T-helper 1 cell (primary cell): ENCODE measurements at places on chromosomes 7 and 10.

- no peak for DNase-seq
These were observed 204.0 kb downstream of the PTPRN2 start for GRCh38 chr7:158383665-158384064.

DNA sequence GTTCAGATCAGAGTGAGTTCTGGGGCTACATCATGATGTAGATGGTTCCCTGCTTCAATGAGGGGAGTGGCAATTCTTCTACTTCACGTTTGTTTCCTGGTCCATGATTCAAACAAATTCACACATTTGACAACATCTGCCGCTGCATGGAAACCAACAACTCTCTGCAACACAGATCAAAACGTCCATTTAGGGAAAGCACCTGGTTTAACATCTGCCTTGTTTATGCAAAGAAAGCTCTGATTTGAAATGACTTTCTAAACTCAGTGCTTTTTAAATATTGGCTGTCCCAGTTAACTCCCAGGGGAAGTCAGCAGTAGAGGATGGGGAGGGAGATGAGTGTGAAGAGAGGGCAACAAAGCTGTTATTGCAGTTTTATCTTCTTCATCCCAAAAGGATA is 93.8 kb downstream of the GAD2 start:
- DNase-seq = no peak

GRCh38 chr10:32057036-32057372 is 779 bp upstream of the KIF5B start:
- no peak for DNase-seq

- DNase-seq = no peak
These were observed 46.2 kb downstream of the TMEM60 start for GRCh38 chr7:77752016-77752415.

DNA sequence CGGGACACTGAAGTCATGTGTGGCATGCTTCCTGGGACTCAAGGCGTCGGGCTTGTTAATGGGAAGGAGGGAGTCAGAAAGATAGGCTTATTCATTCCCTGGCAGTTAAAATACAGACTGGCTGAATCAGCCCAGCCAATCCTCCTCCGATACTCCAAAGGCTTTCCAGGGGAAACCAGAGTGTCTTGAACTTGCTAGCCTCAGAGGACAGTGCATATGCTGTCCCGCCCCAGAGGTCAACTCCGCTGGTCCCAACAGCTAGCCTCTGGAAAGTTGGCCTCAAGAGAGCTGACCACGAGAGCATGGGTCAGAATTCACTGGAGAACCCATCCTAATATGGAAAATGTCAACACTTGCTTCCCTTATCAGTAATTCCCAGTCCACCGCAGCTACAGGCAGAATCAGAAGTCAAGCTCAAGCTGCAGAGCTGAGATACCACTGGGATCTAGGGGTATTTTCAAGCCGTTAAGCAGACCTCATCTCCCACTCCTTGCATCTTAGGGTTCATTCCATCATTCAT is 43.0 kb downstream of the ELMO1 start:
- DNase-seq = no peak

- no peak for DNase-seq
These were observed 62.4 kb downstream of the COA1 start for GRCh38 chr7:43666938-43667337.

DNA sequence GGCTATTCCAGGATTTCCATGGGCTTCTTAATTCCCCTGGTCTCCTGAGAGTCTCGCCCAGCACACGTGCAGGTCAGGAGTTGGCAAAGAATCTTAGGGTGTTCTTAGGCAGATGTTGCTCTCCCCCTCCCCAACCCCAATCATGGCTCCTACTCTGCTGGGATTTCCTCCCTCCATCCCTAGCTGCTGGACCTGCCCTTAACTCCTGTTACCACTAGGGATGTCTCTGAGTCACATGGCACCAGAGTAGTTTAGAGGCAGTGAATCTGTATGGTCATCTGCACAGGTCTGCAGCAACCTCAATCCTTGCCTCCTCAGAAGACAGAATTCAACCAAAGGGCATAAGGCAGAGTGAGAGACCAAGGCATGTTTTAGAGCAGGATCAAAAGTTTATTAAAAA is 51.8 kb upstream of the CHST3 start:
- no peak for DNase-seq

DNA sequence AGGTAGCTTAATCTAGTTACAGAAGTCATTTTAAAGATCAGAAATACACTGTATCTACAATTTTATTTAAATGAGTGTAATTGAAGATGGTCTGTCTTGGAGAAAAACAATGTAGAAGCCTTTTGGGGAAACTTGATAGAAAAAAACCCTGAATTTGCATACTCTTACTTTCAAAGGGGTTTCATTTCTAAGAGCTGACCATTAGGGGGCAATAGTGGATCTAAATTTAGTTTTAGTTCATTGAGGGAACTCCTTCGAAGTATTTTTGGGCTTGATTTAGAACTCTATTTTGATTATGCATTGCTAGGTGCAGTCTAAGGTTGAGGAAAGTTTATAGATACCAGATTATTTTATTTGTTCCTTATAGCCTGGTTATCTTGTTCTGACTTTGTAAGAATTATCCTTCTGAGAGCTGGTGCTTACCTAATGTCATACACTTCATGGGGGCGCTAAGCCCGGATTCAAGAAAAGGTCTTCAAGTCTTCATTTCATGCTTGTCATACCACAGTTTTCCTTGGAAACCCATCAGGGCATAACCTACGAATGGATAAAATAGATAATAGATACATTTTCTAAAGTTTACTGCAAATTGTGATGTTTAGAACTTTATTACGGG is 69.1 kb upstream of the MXI1 start:
- DNase-seq = no peak

DNA sequence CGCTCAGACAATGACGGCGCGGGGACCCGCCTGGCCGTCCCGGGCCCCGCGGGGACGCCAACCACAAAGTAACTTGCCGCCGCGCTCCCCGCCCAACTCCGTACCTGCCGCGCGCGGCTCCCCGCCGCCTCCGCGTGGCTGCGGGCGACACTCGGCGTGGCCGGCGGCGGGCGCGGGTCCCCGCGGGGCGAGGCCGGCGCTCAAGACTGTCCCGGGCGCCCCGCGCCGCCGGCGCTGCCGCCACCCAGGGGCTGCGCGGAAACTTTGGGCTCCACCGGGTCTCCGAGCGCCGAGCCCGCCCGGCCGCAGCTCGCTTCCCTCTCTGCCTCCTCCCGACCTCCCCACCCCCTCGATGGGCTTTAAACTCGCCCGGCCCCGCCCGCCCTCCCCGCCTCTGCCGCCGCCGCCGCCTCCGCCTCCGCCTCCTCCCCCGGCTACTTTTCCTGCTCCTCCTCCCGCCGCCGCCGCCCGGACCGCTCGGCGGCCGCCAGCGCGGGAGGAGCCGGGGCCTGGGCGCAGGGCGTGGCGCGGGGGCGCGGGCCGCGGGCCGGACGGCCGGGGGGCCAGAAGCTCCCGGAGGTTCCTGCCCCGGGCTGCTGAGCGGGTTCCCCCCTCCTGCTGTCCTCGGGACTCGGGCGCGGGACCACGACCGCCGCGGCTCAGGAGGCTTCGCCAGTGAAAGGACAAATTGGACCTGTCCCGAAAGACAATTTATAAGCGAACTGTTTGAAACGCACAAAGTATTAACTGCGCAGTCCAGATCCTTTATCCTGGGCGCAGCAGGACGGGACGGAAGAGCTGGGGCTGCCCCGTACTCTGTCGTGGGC is 10.6 kb upstream of the GRB10 start:
- DNase-seq = no peak

DNA sequence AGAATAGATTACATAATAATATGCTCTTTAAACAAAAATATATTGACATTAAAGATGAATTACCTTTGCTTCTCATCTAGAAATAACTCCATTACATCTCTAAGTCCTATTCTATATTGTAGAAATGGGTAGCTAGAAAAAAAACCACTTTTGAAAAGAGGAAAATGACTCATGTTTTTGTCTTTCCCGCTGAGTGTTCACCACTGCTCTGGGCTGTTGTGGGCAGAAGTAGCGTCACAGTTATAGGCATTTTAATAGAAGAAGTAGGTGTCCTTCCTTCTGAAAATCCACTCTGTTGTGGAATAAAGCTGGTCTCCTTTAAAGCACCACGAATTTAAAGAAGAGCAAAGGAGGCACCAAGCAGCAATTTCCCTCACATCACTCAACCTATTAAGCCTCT is 117.6 kb upstream of the NFE2L3 start:
- no peak for DNase-seq

DNA sequence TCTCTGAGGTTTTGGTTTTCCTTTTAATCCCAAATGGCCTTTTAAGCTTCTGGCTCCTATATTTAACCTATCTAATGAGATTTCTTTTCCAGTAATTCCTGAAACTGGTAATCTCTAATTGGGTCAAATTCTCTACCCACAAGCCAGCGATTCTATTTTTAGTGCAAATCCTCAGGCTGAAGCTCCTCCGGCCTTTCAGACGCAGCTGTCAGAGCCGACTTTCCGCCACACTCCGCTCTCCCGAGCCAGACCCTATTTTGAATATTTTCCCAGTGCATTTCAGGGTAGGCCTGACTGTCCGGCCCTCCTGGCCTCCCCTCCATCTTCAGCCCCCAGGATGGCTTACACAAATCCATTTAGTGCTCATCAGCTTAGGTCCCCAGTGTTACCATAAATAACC is 9.7 kb upstream of the ADCY1 start:
- DNase-seq = no peak

DNA sequence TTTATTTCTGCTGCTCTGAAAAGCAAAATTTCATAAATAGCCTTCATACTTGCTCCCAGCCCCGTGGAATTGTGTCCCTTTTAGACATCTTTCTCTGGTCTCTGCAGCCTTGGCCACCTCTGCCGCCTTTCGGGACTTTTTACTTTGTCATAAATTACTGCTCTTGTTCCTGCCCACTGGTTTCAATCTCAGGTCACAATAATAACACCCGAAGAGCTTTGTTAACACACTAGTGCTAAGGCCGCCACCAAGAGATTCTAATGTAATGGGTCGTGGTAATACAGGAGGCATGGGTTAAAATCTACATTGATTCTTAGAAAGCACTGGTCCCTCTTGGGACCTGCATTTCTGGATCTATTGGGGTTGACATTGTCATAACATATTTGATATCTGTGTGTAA is 276.0 kb upstream of the VWC2 start:
- no peak for DNase-seq

- no peak for DNase-seq
These were observed 96.4 kb downstream of the PRKG1 start for GRCh38 chr10:51170518-51171245.

GRCh38 chr10:24344279-24344678 is 135.3 kb downstream of the KIAA1217 start:
- no peak for DNase-seq

- no peak for DNase-seq
These were observed 181.0 kb downstream of the PRPF18 start for GRCh38 chr10:13767676-13768178.

DNA sequence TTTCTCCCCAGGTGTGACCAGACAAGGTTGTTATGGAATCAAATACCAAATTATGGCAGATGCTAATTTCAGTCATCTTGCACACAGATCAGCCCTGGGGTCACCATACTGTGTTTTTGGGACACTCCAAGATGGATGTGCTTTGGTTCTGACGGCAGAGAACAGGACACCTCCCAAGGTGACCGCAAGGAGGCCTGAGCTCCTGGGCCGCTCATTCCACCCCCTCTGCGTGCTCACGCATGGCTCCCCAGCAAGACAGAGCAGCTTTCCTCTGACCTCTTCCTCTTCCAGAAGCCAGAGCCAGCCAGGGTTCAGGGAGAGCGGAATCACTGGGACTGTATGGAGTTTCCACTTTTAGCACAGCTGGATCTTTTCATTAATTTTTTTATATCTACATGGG is 402.8 kb downstream of the DNAJB6 start:
- no peak for DNase-seq

DNA sequence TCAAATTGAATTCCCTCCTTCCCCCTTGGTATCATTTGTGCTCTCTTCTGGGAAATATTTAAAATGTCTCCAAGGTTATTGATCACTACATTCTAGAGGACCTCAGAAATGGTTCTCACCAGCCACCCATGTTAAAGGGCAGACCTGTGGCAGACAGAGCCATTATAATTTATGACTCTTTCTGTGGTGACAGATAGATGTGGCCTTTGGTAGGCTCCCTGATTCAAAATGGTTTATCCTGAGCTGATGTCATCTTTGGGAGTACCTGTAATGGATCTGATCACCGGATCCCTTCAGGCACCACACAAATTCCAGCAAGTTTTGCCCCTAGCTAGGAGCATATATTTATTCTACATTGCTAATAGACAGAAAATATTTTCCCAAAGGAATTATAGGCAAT is 267.5 kb downstream of the SDK1 start:
- DNase-seq = no peak

DNA sequence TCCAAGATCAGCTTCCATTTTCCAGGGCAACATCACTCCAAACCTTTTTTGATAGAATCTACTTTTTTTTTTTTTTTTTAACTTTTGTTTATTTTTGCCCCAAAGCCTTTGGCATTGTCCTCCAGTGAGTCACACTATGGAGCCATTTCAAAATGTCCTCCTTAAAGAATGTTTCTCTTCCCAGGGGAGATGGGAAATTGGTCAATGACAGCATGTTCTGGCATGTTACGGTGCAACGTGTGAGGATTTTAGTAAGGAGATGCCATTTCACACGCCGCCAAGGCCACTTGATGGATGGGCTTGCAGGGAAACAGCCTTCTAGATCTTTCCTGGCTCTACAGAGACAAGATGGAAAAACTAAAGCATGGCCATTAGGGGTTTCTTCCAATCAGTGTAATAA is 30.7 kb upstream of the TRIL start:
- DNase-seq = no peak

DNA sequence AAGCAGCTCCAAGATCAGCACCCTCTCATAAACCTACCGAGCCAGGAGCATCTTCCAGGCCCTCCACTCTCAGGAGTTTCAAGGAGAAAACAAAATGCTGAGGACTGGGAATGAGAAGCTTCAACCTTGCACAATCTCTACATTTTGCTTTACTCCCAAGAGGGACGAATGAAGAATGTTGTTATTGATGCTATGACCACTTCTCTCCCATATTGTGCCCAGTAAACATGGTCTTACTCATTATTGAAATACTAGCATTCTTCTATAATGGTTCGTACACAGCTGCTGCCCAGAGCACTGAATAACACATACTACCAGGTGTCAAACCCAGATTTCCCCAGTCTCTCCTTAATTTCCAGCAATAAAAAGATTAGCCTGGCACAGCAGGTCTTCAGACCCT is 63.4 kb upstream of the BET1 start:
- DNase-seq = no peak

DNA sequence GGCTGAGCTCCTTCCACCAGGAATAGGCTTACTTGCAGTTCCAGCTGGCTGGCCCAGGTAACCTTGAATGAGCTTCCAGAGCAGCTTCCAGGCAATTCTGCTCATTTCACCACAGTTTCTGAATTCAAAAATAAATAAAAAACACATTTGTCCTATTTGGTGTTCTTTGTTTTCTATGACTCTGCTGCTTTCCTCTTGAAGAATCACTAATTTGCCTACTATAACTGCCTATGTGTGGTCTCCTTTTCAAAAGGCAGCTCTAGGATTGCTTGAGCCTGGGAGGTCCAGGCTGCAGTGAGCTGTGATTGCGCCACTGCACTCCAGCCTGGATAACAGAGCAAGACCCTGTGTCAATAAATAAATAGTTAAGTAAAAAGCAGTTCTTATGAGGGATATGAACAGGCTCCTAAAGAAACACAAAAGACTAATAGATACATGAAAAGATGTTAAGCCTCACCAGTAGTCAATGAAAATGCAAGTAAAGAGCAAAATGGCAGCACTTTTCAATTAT is 19.5 kb upstream of the TNPO3 start:
- no peak for DNase-seq

GRCh38 chr10:28036587-28036986 is 37.7 kb upstream of the ODAD2 start:
- DNase-seq = no peak

- no peak for DNase-seq
These were observed 230.4 kb upstream of the BMPER start for GRCh38 chr7:33674804-33675411.
